IPS DF 19.7 (cell line): ENCODE measurements at places on chromosomes 1 and 21.

DNA sequence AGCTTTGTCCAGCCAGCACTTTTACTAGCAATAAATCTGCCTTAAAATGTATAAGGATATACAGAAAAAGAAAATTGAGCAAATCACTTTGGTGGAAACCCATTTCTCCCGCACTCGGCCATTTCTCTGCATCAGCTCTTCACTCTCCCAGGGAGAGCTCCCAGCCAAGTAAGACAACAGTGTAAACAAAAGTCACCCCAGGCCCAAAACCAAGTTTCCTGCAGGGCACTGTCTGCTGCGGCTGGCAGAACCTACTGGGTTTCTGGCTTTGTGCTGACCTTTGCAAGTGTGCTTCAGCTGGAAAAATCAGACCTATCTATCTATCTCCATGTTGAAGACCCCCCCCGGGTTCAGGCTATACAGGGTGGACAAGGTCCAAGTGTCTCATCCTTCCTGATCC is 476.7 kb upstream of the CAMK1G start:
- DNase-seq, result no peak

GRCh38 chr1:103529746-103530145 is 4.2 kb downstream of the RNPC3 start:
- DNase-seq, result no peak

DNA sequence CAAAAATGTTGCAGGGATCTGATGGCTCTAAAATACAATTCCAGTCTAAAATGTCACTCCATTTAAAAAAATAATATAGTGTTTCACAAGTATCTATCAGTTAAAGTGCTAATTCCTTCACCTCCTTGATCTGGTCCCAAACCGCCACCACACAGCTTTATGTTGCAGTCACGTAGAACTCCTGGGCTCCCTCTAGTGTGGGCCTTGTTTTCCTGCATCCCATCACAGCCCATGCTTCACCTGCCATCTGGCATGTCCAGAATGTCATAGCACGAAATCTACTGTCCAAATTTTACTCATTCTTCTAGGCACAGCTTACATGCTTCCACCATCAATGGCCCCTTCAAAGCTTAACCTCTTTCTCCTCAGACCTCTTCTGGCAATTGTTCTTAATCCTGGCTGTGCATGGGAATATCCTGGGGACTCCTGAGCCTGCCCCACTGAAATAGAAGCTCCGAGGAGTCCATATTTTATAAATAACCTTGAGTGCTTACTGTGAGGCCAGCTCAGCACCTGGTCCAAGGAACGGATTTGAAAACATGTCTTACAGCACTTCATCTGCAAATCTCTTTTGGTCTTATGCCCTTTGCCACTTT is 15.5 kb downstream of the FYB2 start:
- DNase-seq, result no peak

GRCh38 chr1:86646256-86646655 is 58.1 kb upstream of the SH3GLB1 start:
- no peak for DNase-seq

- DNase-seq, result no peak
Measured at GRCh38 chr1:217251121-217251520, 379.8 kb downstream of the GPATCH2 start.
